ENCODE measurements at places on chromosomes 5 and 9. TPM values are rescaled to one million over a fixed set of nuclear protein-coding genes. Genes with fewer than 3 reads are reported as not detected.

TERT gene
- total RNA-seq, result not detected

MEIKIN gene
- total RNA-seq, result not detected

- no peak overlapping the region for H3K4me3 ChIP-seq
- DNase-seq, result no peak
Measured at GRCh38 chr5:16143361-16144049, 36.1 kb downstream of the MARCHF11 start.

DNA sequence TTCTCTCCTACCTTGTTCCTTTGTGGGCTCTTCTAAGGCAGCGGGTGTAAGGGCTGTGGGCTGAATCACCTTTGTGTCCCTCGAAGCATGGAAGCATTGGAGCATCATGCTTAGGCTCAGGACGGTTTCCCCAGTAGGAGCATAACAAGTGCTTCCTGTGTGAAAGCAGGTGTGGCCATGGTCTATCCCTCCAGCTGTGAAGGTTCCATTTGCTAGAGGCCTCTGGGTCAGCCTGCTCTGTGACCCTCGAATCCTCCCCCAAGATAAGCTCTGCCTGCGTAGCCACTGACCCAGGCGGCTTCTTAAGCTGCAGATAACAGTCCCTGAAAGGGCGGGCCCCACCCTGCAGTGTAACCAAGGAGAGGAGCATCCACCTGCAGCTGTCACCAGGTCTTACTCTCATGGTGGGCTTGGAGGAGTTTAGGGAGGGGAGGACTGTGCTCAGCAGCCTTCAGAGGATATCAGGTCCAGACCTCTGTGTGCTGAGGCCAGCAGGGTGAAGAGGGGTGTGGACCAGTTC lies 8.4 kb upstream of the NDST1 start:
- H3K4me3 ChIP-seq, result no peak overlapping the region
- peaks cover 63% of the 10 kb centered on the region for H3K4me1 ChIP-seq

DNA sequence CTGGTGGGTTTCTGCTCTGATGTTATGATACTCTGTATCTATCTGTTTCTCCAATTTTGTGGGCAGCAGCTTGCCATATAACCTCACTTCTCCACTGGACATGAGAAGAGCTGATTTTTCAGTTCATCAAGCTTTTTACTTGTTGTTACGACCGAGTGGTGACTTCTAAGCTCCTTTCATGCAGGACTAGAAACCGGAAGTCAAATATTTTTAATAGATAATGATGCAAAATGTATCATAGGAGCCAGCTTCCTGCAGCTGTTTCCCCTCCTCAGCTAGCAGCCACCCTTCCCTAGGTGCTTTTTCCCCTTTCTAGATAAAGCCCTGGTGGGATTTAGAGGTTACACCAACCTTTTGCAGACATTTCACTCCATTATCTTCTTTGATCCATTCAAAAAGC lies 17.0 kb upstream of the ADAM19 start:
- H3K27me3 ChIP-seq, result no peaks in the 10 kb centered on the region
- H3K36me3 ChIP-seq, result no peaks in the 10 kb centered on the region
- peaks cover 4% of the 10 kb centered on the region for H3K4me1 ChIP-seq
- H3K27ac ChIP-seq, result no peak overlapping the region
- H3K4me3 ChIP-seq, result no peak overlapping the region

GRCh38 chr5:59360130-59360555 lies 533.4 kb downstream of the PDE4D start:
- H3K4me1 ChIP-seq, result no peaks in the 10 kb centered on the region
- no peak for DNase-seq
- H3K27me3 ChIP-seq, result peaks cover 4% of the 10 kb centered on the region
- no peak overlapping the region for H3K27ac ChIP-seq
- no peak overlapping the region for H3K4me3 ChIP-seq
